ENCODE measurements at places on chromosomes 1 and 21. TPM values are rescaled to one million over a fixed set of nuclear protein-coding genes. Genes with fewer than 3 reads are reported as not detected.

DISP1 gene
- 12.2 TPM for total RNA-seq

DMBX1 gene
- total RNA-seq, result not detected

CR1 gene
- 0.31 TPM for total RNA-seq

PTPRC gene
- total RNA-seq, result 4.5 TPM

ANP32E gene
- total RNA-seq, result 20.3 TPM

ETV3L gene
- total RNA-seq, result not detected

LCE2B gene
- total RNA-seq, result not detected

LRRC40 gene
- total RNA-seq, result 97.8 TPM

TSPAN1 gene
- total RNA-seq, result 0.31 TPM

HSPB7 gene
- not detected for total RNA-seq

APOBEC4 gene
- total RNA-seq, result not detected

ANGPTL1 gene
- total RNA-seq, result 2.7 TPM

MCOLN3 gene
- not detected for total RNA-seq

TENT5C gene
- total RNA-seq, result 4.7 TPM

CD1B gene
- total RNA-seq, result not detected

RNF207 gene
- 8.7 TPM for total RNA-seq

PLEKHO1 gene
- total RNA-seq, result 52.7 TPM

CFHR2 gene
- total RNA-seq, result not detected

LDLRAD1 gene
- total RNA-seq, result not detected

TEDDM1 gene
- not detected for total RNA-seq

OR6F1 gene
- total RNA-seq, result not detected

SCNM1 gene
- 35.6 TPM for total RNA-seq

CTSS gene
- total RNA-seq, result 11.9 TPM

SMG5 gene
- total RNA-seq, result 31.2 TPM

PRCC gene
- 16.2 TPM for total RNA-seq

PHF13 gene
- total RNA-seq, result 17.0 TPM

C1orf94 gene
- 0.31 TPM for total RNA-seq

CAPZB gene
- total RNA-seq, result 38.4 TPM

HES5 gene
- 25.4 TPM for total RNA-seq

PRDM15 gene
- total RNA-seq, result 6.7 TPM

TOR1AIP1 gene
- 22.9 TPM for total RNA-seq

LYPD8 gene
- total RNA-seq, result not detected

CCDC181 gene
- total RNA-seq, result 6.4 TPM

TFF2 gene
- total RNA-seq, result not detected

SLC22A15 gene
- 11.4 TPM for total RNA-seq

BARHL2 gene
- not detected for total RNA-seq

CLIC4 gene
- 96.7 TPM for total RNA-seq

NBPF6 gene
- total RNA-seq, result not detected

FCAMR gene
- total RNA-seq, result not detected

C8A gene
- total RNA-seq, result not detected

BCL2L15 gene
- 1.4 TPM for total RNA-seq

AGRN gene
- total RNA-seq, result 71.9 TPM

NLRP3 gene
- total RNA-seq, result 1.4 TPM

FMO3 gene
- total RNA-seq, result not detected

SFN gene
- total RNA-seq, result not detected

CD1C gene
- total RNA-seq, result not detected

TAL1 gene
- 1.6 TPM for total RNA-seq

SAMD11 gene
- total RNA-seq, result 0.16 TPM

RNF186 gene
- total RNA-seq, result not detected
